ENCODE measurements at places on chromosomes 7 and 10. TPM values are rescaled to one million over a fixed set of nuclear protein-coding genes. Genes with fewer than 3 reads are reported as not detected.
A peak's percentile ranks its signal among the peaks of the same experiment; 100 is the strongest.

Gene PTF1A
- total RNA-seq = not detected

Gene DRGX
- not detected for total RNA-seq

- H3K27ac ChIP-seq = no peak overlapping the region
- no peak overlapping the region for H3K4me3 ChIP-seq
- no peaks in the 10 kb centered on the region for H3K4me1 ChIP-seq
- no peaks in the 10 kb centered on the region for H3K36me3 ChIP-seq
- no peak for DNase-seq
Observed at GRCh38 chr10:7428673-7429350, 18.0 kb upstream of the SFMBT2 start.

DNA sequence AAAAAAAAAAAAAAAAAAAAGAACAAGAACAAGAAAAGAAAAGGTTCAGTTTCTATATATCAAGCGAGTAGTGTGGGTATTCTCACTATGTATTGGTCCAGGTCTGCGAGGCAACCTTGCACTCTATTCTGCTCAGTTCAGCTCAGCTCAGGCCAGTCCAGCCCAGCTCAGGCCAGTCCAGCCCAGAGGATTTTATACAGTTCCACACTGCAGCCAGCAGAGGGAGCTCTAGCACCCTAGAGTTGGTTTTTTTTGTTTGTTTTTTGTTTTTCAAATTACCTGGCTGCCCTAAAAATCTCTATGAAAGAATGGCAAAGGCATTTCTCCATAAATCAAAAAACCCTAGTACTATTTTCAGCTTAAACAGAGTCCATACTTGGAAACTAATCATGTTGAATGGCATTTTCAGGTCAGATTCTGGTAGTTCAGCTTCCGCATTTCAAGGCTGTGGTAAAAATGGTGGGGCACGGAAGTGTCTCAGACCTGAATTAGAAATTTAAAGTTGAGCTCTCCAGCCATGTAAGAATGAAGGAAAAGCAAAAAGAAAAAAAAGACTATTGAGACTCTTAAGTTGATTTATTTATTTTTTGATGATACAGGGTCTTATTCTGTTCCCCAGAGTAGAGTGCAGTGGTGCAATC is 55.2 kb upstream of the GSDME start:
- peak; percentile 25 for DNase-seq
- H3K27me3 ChIP-seq = no peaks in the 10 kb centered on the region
- no peak overlapping the region for H3K4me3 ChIP-seq
- H3K4me1 ChIP-seq = no peaks in the 10 kb centered on the region
- H3K36me3 ChIP-seq = peaks cover 63% of the 10 kb centered on the region
- no peak overlapping the region for H3K27ac ChIP-seq

Gene SFRP5
- not detected for total RNA-seq

DNA sequence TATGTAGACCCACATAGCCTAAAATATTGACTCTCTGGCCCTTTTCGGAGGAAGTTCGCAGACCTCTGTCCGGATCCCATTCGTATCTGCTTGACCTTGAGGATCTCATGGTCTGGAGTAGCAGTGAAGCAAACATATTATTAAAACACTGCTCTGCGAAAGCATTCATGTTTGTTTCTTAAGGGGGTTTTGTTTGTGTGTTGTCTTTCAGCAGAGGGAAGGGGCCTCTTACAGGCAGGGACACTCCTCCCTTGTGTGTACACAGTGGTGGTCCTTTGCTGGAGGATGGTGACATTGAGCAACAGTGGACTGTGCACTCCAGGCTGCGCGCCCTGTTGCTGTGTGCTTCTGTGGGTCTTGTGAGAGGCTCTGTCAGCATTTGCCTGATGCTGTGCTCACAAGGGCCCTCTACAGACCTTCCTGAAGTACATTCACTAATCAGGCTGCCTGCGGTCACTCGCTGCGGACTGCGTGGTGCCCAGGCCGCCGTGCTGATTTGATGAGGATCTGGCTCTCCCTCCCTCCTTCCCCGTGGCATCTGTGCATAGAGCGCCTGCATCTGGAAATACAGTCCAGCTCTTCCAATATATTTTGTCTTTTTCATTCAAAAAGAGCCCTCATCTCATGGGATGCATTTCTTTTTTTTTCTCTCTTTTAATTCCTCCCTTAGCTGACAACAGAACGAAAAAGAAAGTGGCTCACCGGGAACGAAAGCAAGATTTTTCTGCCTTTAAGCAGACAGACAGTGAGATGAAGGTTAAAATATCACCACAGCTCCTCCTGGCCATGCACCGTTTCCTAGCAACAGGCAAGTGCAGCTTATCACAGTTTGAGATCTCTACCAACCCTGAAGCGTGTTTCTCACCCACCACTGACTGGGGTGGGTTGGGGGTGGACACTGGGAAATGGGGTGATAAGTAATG is 135.8 kb downstream of the CNNM2 start:
- peaks cover 20% of the 10 kb centered on the region for H3K4me1 ChIP-seq
- H3K4me3 ChIP-seq = peak overlapping the region; percentile 30
- peak; percentile 69 for DNase-seq
- H3K27me3 ChIP-seq = no peaks in the 10 kb centered on the region

GRCh38 chr7:76201732-76202665 is at the start of gene SRRM3:
Gene SRRM3 (plus strand): TSS chr7:76201896. CDS start chr7:76235067, 33,171 bp downstream.
- DNase-seq = peak; percentile 83
- H3K27me3 ChIP-seq = no peaks in the 10 kb centered on the region
- H3K36me3 ChIP-seq = no peaks in the 10 kb centered on the region
- H3K27ac ChIP-seq = no peak within 1 kb of the TSS

DNA sequence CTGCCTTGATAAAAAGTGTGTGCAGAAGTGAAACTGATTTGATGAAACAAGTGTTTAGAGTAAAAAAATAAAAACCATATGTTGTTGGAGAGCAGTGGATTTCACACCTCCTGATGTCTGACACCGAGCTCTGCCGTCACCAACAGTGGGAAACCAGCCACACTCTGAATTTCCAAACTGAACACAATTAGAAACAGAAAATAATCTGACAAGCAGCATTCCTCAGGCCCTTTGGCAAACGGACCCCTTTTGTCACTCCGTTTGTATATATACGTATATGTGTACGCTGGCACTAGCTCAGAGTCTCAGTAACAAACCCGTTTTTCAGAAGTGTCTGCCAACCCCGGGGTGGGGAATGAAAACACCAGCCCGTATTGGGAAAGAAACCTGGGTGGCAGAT is 32.4 kb downstream of the TACC2 start:
- no peaks in the 10 kb centered on the region for H3K4me1 ChIP-seq
- no peak overlapping the region for H3K4me3 ChIP-seq
- no peak overlapping the region for H3K27ac ChIP-seq
- no peaks in the 10 kb centered on the region for H3K27me3 ChIP-seq
- no peak for DNase-seq

Gene ACTL6B
- total RNA-seq = not detected

DNA sequence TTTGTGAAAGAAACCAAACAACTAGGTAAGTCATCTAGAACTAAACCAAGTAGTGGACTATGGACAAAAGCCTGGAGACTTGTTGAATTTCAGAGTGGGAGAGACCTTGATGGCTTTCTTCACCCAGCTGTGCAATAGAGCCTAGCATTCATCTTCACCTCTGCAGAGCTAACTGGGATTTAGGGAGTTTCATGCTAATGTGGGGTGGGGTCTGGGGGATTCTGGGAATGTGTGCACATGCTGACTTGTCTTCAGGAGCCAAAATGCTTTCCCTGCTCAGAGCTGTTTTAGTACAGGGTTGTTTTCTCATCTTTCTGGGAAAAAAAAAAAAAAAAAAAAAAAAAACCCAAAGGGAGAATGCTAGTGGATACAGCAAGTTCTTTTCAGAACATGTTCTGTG is 81.3 kb upstream of the ARHGAP21 start:
- DNase-seq = no peak
- no peaks in the 10 kb centered on the region for H3K36me3 ChIP-seq

All from CD4-positive, alpha-beta memory T cell (primary cell).